Activated T-helper 1 cell treated with anti-CD3 and anti-CD28 coated beads, Interleukin-12 subunit alpha, Interleukin-12 subunit beta, Interleukin-2, Interleukin-4 antibody, amounts not matched to agents 30 ng/mL and 10 ng/mL and 1 ng/mL, durations not matched to agents 14 hours and 24 hours and 36 hours (primary cell): ENCODE measurements at places on chromosomes 1 and 21. TPM values are rescaled to one million over a fixed set of nuclear protein-coding genes. Genes with fewer than 3 reads are reported as not detected.

The FAM72D gene
- total RNA-seq = 7.8 and 8.7 TPM in 2 replicates

The SLFNL1 gene
- total RNA-seq = 0.18 TPM in 1 of 2 replicates, not detected in the other

The ERG gene
- total RNA-seq = not detected in 2 replicates

The EPS8L3 gene
- not detected in 2 replicates for total RNA-seq

The IL19 gene
- not detected in 2 replicates for total RNA-seq

The B3GALT5 gene
- total RNA-seq = not detected in 2 replicates

The PPM1J gene
- total RNA-seq = 0.60 and 1.1 TPM in 2 replicates

The LCE1D gene
- total RNA-seq = not detected in 2 replicates

The PALMD gene
- not detected in 2 replicates for total RNA-seq

The CD160 gene
- total RNA-seq = 0.27 TPM in 1 of 2 replicates, not detected in the other

The SLC45A1 gene
- total RNA-seq = 0.39 and 0.57 TPM in 2 replicates

The FAM72A gene
- 32.3 and 34.0 TPM in 2 replicates for total RNA-seq

The PROX1 gene
- total RNA-seq = not detected in 2 replicates

The TRIM63 gene
- not detected in 2 replicates for total RNA-seq

The C1orf226 gene
- not detected in 2 replicates for total RNA-seq

The TLR5 gene
- total RNA-seq = not detected in 2 replicates

The DDR2 gene
- 0.44 and 0.66 TPM in 2 replicates for total RNA-seq

The MFAP2 gene
- total RNA-seq = not detected in 2 replicates

The S100A7 gene
- total RNA-seq = not detected in 2 replicates

The ADAM30 gene
- not detected in 2 replicates for total RNA-seq

The UBL4B gene
- not detected in 2 replicates for total RNA-seq
